ENCODE measurements at places on chromosomes 6 and 20.

DNA sequence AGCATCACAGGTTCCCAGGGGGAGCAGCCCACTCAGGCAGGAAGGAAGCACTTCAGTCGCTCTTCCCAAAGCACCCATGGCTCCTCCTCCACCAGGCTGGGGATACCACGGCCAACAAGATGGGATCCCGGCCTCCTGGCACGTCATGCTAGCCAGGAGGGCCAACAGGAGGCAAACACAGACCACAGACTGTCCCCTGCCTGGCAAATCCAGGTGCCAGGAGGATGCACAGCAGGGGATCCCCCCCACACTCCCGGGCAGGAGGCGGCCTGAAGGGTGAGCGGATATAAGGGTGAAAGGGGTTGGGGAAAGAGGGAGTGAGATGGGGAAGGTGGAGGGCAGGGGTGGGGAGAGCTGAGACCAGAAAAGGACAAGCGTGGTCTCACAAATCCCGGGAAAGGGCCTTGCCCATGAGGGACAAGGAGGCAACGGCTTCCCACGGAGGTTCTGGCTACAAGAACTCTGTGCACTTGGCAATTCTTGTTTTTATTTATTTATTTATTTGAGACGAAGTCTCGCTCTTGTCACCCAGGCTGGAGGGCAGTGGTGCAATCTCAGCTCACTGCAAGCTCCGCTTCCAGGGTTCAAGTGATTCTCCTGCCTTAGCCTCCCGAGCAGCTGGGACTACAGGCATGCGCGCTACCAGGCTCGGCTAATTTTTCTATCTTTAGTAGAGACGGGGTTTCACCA is 7.2 kb downstream of the PXDC1 start:
- no peak for DNase-seq

- no peak for DNase-seq
Observed at GRCh38 chr6:144055121-144055931, 40.0 kb downstream of the SF3B5 start.

- no peak for DNase-seq
Observed at GRCh38 chr20:7497985-7498384, 442.3 kb downstream of the HAO1 start.

GRCh38 chr6:16078064-16078463 is 50.8 kb upstream of the MYLIP start:
- no peak for DNase-seq

DNA sequence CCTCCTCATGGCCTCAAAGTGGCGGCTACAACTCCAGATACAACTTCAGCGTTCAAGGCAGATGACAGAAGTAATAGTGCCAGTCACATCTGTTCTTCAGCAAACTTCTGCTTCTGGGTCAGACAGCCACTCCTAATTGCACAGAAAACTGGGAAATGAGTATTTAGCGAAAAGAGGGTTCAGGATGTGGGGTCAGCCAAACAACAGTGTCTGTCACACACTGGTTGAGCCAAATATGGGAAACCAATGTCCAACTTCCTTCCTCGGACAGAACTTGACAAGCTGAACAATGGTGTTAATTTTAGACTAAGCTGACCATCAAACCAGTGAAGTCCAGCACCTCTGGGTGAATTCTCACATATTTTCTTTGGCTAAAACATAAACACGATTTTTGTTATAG is 22.1 kb downstream of the NUDT3 start:
- DNase-seq = no peak

- DNase-seq = no peak
Observed at GRCh38 chr6:150767161-150767560, 98.3 kb upstream of the MTHFD1L start.

GRCh38 chr20:57584768-57585461 is 24.0 kb downstream of the PCK1 start:
- no peak for DNase-seq

- DNase-seq = no peak
Observed at GRCh38 chr6:42845327-42845694, 34.1 kb upstream of the RPL7L1 start.

GRCh38 chr20:10314198-10314597 is 95.6 kb downstream of the SNAP25 start:
- no peak for DNase-seq

GRCh38 chr6:154247119-154247861 is 109.3 kb downstream of the IPCEF1 start:
- no peak for DNase-seq

DNA sequence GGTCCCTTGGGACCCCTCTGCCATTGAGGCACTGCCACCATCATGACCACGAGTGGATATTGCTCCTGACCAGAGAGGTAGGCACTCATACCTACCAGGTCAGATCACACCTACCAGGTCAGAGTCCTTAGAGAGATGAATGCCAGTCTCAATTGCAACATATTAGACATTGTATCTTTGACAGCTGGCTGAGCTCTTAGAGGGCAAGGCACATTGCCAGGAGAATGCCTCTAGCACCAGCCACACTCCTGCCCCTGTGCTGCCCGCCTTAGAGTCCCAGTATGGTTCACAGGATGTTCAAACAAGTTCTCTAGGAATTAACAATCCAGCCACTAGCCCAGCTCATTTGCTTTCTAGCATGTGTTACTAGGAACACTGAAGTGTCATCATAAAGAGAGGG is 65.9 kb downstream of the TMEM244 start:
- DNase-seq = no peak

- no peak for DNase-seq
Observed at GRCh38 chr6:31525932-31526591, 2.7 kb upstream of the MCCD1 start.

DNA sequence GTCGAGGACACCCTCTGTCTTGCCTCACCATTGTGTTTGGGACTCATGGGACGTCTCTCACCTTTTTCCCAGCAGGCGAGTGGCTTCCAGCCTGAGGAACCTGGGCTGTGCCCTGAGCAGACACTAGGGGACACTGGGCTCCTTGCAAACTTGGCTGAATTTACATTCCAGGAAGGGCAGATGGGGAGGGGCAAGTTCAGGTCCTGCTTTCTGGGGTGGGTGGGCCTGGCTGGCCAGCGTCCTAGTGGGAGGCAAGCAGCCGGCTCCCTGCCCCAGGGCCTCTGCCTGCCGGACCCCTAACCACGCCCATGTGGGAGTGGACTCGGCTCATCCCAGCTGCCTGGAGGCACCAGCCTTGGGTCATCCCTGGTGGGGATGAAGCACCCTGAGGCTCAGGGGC is 48.2 kb upstream of the MLN start:
- DNase-seq = no peak

DNA sequence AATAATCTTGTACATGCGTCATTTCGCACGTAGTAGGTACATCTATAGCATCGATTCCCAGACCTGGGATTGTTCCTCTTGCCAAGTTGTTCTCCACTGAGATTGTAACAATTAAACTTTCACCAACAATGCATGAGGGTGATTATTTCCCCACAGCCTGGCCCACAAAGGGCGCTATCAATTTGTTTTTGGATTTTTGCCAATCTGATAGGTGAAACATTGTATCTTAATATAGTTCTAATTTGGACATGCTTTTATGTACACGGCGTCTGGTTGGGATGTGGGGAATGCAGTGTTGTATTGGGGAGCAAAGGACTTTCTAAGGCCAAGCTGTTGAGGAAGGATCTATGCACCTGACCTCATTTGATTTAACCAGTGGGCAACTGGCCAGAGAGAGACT is 59.5 kb downstream of the VEGFA start:
- DNase-seq = no peak

GRCh38 chr6:2852921-2853322 is 11.3 kb upstream of the SERPINB1 start:
- DNase-seq = no peak

GRCh38 chr6:170524172-170524502 is 29.0 kb downstream of the PSMB1 start:
- no peak for DNase-seq

GRCh38 chr6:20217324-20217855 is 5.1 kb upstream of the MBOAT1 start:
- DNase-seq = no peak

DNA sequence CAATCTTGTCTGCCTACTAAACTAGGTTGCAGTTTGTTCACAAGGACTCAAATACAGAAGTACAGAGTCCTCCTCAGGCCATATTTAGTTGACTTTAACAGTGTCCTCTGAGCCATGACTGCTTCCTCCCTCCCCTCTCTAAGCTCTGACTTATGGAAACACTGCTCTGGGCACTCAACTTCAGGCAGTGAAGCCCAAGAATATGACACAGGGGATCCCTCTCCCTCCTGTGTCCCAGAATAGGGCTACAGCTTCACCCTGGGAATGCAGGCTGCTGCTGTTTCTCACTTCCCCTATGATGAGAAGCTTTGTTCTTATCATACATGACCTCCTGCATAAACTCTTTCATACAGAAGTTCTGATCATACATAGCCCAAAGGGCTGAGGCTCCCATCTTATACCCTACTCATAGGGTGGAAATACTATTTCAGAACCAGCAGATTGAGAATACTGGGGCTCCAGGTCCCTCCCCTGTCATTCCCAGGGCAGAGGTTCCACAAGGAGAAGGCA is 97.3 kb upstream of the UST start:
- DNase-seq = no peak

DNA sequence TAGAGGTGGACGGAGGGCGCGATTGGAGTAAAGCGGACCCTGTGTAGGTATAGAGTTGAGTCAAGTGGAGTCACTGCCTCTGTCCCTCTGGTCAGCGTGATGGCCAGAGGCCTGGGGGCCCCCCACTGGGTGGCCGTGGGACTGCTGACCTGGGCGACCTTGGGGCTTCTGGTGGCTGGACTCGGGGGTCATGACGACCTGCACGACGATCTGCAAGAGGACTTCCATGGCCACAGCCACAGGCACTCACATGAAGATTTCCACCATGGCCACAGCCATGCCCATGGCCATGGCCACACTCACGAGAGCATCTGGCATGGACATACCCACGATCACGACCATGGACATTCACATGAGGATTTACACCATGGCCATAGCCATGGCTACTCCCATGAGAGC is 479 bp downstream of the SLC39A7 start:
- DNase-seq = no peak

GRCh38 chr6:85983032-85983659 is 340.5 kb upstream of the SYNCRIP start:
- no peak for DNase-seq

DNA sequence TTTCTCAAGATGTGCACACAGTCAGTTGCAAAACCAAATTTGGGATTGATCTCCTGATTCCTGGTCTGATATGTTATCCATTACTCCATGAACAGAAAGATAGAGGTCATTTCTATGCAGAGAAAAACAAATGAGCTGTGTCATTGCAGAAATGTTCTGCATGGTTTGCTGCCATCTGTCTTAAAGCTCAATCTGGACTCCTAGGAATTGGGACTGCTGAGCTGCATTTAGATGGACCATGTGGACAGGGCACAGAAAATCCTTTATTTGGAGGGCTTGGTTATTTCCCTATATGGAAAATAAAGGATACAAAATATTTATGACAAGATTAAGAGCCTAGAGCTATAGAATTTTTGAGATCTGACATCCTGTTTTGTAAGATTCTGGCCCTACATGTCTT is 91.3 kb downstream of the ADGRB3 start:
- DNase-seq = no peak

DNA sequence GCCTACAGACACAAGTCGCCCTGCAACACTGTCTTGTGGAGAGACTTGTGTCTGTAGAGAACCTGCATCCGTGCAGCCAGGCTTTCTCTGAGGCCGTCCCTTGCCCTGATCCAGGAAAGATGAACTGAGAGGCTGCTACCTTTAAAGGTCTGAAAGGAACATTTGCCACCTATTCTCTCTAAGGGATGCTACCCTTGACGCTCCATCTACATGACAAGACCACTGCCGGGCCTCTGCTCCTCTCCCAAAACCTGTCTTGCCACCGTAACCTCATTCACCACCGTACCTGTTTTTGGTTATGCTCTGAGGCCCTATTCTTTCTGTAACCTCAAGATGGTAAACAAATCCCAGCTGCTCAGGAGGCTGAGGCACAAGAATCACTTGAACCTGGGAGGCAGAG is 73.9 kb downstream of the FOXF2 start:
- no peak for DNase-seq

GRCh38 chr20:4787820-4788219 is 66.1 kb downstream of the PRND start:
- no peak for DNase-seq

DNA sequence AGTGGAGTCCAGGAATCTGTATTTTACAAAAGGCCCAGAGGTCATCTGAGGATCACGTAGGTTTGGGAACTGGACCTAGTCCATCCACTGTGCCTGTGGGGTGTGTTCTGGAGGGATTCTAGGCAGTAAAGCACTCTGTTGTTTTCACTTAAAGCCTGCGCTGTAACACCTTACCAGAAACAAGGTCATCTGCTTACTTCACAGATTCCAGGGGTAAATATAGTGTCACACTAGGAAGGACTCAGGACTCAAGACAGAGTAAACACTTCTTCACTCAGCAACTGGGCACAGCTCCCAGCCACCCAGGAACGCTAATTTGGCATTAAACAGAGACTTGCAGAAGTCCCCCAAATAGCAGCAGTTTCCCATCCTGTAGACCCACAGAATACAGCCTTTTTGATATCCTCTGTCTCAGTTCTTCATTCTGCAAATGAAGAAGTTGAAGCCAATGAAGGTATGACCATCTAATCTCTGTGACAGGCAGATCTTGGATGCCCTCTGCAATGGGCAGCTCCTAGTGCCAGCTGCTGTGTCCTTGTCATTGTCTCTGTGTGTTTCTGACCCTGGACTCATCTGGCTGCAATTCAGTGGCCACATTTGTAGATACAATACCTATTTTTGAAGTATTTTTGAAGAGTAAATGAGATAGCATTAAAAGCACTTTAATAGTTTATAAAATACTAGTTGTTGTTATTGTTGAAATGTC is 129.1 kb downstream of the SLC24A3 start:
- no peak for DNase-seq

- no peak for DNase-seq
Observed at GRCh38 chr6:11044712-11045167, 635 bp upstream of the ELOVL2 start.

DNA sequence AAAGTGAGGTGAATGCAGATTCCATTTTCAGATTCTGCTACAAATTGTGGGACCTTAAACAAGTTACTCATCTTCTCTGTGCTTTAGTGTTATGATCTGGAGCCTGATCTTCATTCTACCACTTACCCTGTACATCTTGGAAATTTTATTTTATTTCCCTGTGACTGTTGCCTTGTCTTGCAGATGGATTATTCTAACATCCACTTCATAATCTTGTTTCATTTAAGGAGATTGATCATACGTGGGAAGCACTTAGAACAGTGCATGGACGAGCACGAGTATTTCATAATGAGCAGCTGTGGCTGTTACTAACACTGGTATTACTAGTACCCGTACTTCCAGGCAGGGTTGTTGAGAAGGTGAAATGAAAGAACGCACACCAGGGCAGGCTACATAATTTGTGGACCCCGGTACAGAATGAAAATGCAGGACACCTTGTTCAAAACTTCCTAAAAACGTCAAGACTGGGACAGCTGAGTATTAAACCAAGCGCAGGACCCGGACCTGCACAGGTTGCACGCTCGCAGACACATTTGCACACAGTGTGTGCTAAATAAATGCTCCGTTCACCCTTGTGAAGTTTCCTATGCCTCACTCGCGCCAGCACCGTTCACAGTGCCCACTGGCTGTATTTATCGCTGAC is 535 bp upstream of the CCDC170 start:
- no peak for DNase-seq

GRCh38 chr6:41028561-41029412 is 10.2 kb downstream of the UNC5CL start:
- peak; percentile 24 for DNase-seq
